SJCRH30 (cell line): ENCODE measurements at places on chromosomes 4 and X. TPM values are rescaled to one million over a fixed set of nuclear protein-coding genes. Genes with fewer than 3 reads are reported as not detected.

SULT1B1 gene
- 0.02 and 0.28 TPM in 2 replicates for total RNA-seq

GRCh38 chr4:156676116-156676851 lies 295.3 kb downstream of the PDGFC start:
- no peak for DNase-seq
- H3K27me3 ChIP-seq: no peaks in the 10 kb centered on the region
- no peak overlapping the region for H3K27ac ChIP-seq

- no peak overlapping the region for H3K4me3 ChIP-seq
- H3K36me3 ChIP-seq: no peaks in the 10 kb centered on the region
- H3K27ac ChIP-seq: no peak overlapping the region
- no peaks in the 10 kb centered on the region for H3K4me1 ChIP-seq
- DNase-seq: no peak
- H3K27me3 ChIP-seq: no peaks in the 10 kb centered on the region
Measured at GRCh38 chrX:69807400-69807799, 191.5 kb downstream of the EDA start.

ARMCX1 gene
- total RNA-seq: 71.7 and 81.5 TPM in 2 replicates

DNA sequence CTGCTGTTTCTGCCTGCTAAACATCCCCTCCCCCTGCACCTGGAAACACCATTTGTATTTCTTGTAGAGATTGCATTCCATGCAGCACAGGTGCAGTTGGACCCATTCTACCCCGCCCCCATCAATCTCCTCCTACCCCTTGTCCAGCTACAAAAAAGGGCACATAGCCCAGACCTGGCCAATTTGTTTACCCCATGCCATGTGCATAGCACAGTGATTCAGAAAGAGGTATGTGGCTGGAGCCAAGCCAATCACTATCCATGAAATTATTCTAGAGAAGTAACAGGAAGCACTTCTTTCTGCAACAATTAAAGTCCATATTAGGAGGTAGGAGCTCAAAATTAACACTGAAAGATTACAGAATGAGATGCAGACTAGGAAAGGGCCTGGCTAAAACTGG lies 20.2 kb upstream of the TMEM184C start:
- H3K4me3 ChIP-seq: no peak overlapping the region
- H3K27ac ChIP-seq: no peak overlapping the region
- no peaks in the 10 kb centered on the region for H3K36me3 ChIP-seq
- H3K4me1 ChIP-seq: no peaks in the 10 kb centered on the region; the same call in 1 of the 2 replicates
- no peaks in the 10 kb centered on the region for H3K27me3 ChIP-seq
- DNase-seq: peak; percentile 10

GRCh38 chr4:151202851-151203455 lies 74.0 kb upstream of the PRSS48 start:
- peaks cover 8% of the 10 kb centered on the region; the same call in 1 of the 2 replicates for H3K4me1 ChIP-seq
- 0 out of 2 replicates have a peak overlapping the region, but pooled peaks have one; percentile 11 for H3K27ac ChIP-seq
- peak overlapping the region; percentile 5; the same call in 1 of the 2 replicates for H3K4me3 ChIP-seq
- peak; percentile 44 for DNase-seq
- H3K36me3 ChIP-seq: no peaks in the 10 kb centered on the region

MAGEA1 gene
- not detected in 2 replicates for total RNA-seq

- H3K4me1 ChIP-seq: no peaks in the 10 kb centered on the region
- no peaks in the 10 kb centered on the region for H3K27me3 ChIP-seq
- H3K27ac ChIP-seq: no peak overlapping the region
- no peak overlapping the region for H3K4me3 ChIP-seq
- DNase-seq: no peak
- no peaks in the 10 kb centered on the region for H3K36me3 ChIP-seq
Measured at GRCh38 chrX:30219372-30219771, 4.0 kb downstream of the MAGEB2 start.

LRAT gene
- not detected in 2 replicates for total RNA-seq

SYTL4 gene
- not detected in 2 replicates for total RNA-seq

DNA sequence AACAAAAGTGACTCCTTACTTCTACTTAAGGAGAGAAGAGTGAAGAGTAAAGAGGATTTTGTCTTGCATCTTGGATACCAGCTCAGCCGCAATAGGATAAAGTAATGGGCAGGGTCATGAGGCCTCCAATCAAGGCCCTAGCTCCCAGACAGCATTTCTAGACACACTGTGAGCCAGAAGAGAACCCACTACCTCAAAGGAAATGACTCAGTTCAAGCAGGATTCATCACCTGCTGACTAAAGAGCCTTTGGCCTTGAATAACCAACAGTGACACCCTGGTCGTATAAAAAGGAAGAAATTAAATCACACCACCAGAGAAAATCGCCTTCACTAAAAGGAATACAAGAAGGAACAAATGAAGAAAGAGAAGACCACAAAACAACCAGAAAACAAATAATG lies 416.1 kb downstream of the PCDH18 start:
- no peak for DNase-seq
- no peaks in the 10 kb centered on the region for H3K27me3 ChIP-seq
- H3K4me1 ChIP-seq: no peaks in the 10 kb centered on the region
- H3K36me3 ChIP-seq: no peaks in the 10 kb centered on the region
- H3K27ac ChIP-seq: no peak overlapping the region

ETDA gene
- total RNA-seq: not detected in 2 replicates

GRCh38 chr4:112109360-112110058 lies 35.7 kb upstream of the FAM241A start:
- no peaks in the 10 kb centered on the region for H3K27me3 ChIP-seq
- no peak overlapping the region for H3K4me3 ChIP-seq
- no peaks in the 10 kb centered on the region for H3K36me3 ChIP-seq

ZNF141 gene
- total RNA-seq: 11.8 and 17.4 TPM in 2 replicates

PPBP gene
- total RNA-seq: not detected in 2 replicates

DNA sequence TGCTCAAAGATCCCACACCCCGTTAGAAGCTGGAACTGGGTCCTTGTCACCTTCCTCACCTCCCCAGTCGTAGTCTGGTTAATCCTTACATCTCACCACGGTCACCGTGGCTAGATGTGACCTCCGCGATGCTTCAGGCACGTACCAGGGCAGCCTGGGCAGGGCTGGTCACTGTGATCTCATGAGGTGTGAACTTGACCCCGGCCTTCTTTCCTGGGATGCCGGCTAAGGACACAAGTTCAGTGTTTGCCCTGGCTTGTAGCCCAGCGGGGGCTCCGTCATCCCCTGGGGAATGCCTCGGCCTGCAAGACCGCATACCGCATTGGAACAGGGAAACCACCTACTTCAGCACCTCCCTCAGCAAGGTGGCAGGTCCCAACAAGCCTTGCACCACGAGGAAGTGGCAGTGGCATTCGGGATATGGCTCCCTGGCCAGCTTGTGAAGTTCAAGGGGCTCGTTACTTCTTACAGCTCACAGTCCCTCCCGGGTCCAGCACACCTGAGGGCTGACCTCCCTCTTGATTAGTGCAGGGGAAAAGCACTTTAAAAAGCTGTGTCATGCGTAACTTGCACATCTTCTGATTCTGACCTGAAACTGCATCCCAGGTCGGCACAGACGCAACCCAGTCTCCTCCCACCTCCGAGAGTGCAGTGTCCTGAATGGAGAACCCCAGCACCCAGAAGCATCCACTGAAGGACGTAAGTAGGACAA lies 25.9 kb downstream of the NOP14 start:
- no peaks in the 10 kb centered on the region for H3K27me3 ChIP-seq
- H3K27ac ChIP-seq: no peak overlapping the region
- no peak overlapping the region for H3K4me3 ChIP-seq

DNA sequence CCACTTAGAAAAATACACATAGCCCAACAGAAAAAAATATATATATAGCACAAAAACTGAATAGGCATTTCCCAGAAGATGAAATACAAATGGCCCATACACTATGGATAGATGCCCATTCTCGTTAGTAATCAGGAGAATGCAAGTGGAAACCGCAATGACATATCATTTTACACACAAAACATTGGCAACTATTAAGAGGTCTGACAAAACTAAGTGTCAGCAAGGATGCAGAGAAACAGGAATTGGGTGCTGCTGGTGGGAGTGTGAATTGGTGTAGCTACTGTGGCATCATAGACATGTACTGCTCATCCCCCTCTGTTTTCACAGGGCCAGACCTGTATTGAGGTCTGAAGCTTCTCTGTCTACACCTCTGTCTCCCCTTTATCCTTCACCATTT lies 320.0 kb downstream of the IDS start:
- H3K27me3 ChIP-seq: no peaks in the 10 kb centered on the region
- no peak overlapping the region for H3K4me3 ChIP-seq
- H3K27ac ChIP-seq: no peak overlapping the region

SERTM2 gene
- 0.04 TPM in 1 of 2 replicates, not detected in the other for total RNA-seq

NSG1 gene
- not detected in 2 replicates for total RNA-seq

AADAT gene
- total RNA-seq: 10.9 and 13.3 TPM in 2 replicates

DNA sequence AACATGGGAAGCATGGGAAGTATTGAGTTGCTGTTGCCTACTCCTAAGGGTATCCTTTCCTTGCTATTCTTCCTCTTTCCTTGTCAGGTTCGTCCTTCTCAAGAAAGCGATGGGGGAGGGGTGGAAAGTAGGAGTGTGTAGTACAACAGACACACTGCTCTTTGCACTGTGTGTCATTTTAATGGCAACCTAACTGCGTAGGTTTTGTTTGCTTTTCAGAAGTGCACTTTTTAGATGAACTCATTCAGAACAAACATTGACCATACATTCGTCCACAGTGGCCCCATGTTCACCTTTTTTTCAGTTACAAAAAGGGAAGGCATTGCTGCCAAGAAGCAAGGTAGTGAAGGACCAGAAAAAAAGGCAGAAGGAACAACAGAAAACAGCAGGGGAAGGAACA lies 10.2 kb upstream of the YIPF6 start:
- no peaks in the 10 kb centered on the region for H3K36me3 ChIP-seq
- H3K4me3 ChIP-seq: no peak overlapping the region
- DNase-seq: no peak
- H3K27me3 ChIP-seq: no peaks in the 10 kb centered on the region
- no peaks in the 10 kb centered on the region; the same call in 1 of the 2 replicates for H3K4me1 ChIP-seq

DNA sequence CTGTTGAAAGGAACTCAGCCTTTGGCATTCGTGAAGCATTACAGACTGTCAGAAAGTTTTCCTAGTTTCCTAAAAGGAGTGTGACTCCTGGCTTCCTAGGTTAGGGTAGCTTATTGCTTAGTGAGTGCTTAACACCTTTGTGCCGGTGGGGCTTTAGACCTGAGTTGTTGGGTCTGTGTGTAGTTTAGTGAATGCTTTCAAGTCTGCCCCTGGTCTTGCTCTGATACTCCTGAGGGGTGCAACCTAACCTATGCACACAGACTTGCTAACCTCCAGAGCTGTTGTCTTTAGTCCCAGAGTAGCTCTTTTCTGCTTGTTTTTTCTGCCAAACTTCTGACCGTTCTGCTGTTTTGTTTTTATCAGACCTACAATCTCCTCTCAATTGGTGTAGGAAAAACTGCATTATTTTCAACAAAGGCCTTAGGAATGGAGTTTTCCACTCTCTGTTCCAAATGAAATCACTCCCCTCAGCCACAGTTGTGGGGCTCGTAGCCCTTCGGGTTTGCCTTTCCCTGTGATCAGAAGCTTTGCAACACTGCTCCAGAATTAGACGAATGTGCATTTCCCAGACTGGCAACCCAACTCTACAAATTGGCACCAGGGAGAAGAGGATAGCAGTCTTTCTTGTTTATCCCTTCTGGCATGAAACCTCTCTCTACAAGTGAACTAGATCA lies 1399.1 kb upstream of the PCDH7 start:
- H3K4me1 ChIP-seq: no peaks in the 10 kb centered on the region
- no peak overlapping the region for H3K4me3 ChIP-seq
- no peaks in the 10 kb centered on the region for H3K27me3 ChIP-seq
- no peak for DNase-seq
- no peaks in the 10 kb centered on the region for H3K36me3 ChIP-seq

GRCh38 chrX:11666164-11666563 lies 444 bp upstream of the ARHGAP6 start:
- H3K36me3 ChIP-seq: no peaks in the 10 kb centered on the region
- peak; percentile 84 for DNase-seq
- H3K27ac ChIP-seq: peak overlapping the region; percentile 10; the same call in 1 of the 2 replicates
- H3K4me3 ChIP-seq: peak overlapping the region; percentile 64
- H3K27me3 ChIP-seq: no peaks in the 10 kb centered on the region

TMSB15C gene
- total RNA-seq: 3.0 and 5.7 TPM in 2 replicates

DNA sequence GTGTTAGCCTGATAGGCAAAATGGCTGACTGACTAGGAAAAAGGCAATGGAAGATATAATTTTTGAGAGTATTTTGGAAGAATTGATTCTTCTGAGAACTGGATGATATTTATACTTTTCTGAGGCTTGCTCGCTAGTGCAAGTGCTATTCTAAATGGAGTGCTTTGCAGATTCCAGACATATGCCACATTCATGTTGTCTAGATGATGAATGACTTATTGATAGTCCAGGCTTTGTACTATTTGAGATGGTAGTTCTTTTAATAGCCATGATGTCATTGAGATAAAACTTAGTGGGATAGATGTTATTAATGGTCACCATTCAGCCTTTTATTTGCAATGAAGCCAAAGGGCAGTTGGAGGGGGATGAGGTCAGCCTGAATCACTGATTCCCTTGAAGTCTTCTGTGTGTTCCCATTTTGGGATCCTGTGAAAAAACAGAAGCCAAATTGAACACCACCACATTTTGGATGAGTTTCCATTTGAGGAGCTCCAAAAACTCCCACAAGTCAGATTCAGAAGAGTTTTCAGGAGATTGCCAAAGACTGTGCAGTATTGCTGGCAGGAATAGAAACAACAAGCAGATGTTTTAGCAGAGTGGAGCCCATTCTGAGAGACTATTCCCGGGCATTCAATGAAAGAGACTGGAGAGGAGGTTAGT lies 184.1 kb downstream of the IL1RAPL2 start:
- no peak overlapping the region for H3K4me3 ChIP-seq
- no peaks in the 10 kb centered on the region for H3K4me1 ChIP-seq
- DNase-seq: no peak
- H3K36me3 ChIP-seq: no peaks in the 10 kb centered on the region
- no peak overlapping the region for H3K27ac ChIP-seq

TMPRSS11B gene
- total RNA-seq: not detected in 2 replicates

SLC10A3 gene
- 13.2 and 13.7 TPM in 2 replicates for total RNA-seq

- no peak for DNase-seq
- no peaks in the 10 kb centered on the region for H3K27me3 ChIP-seq
- no peak overlapping the region for H3K4me3 ChIP-seq
Measured at GRCh38 chr4:40180356-40180755, 16.5 kb upstream of the RHOH start.

FGB gene
- total RNA-seq: not detected in 2 replicates

HSFX1 gene
- 0.23 and 0.77 TPM in 2 replicates for total RNA-seq

GRCh38 chr4:34289489-34289888 lies 1954.8 kb downstream of the ARAP2 start:
- H3K4me3 ChIP-seq: no peak overlapping the region
- DNase-seq: no peak
- H3K4me1 ChIP-seq: no peaks in the 10 kb centered on the region
- no peaks in the 10 kb centered on the region for H3K36me3 ChIP-seq

- peak overlapping the region; percentile 31; the same call in 1 of the 2 replicates for H3K27ac ChIP-seq
- no peaks in the 10 kb centered on the region for H3K36me3 ChIP-seq
- H3K27me3 ChIP-seq: no peaks in the 10 kb centered on the region; the same call in 1 of the 2 replicates
- peaks cover 20% of the 10 kb centered on the region for H3K4me1 ChIP-seq
Measured at GRCh38 chr4:67765401-67765800, 11.2 kb upstream of the GNRHR start.

- H3K27ac ChIP-seq: no peak overlapping the region
- H3K36me3 ChIP-seq: no peaks in the 10 kb centered on the region
- H3K4me1 ChIP-seq: no peaks in the 10 kb centered on the region
- H3K4me3 ChIP-seq: no peak overlapping the region
- H3K27me3 ChIP-seq: no peaks in the 10 kb centered on the region
Measured at GRCh38 chrX:102835504-102836146, 101.4 kb upstream of the RAB40AL start.

SEPTIN6 gene
- 70.9 and 73.8 TPM in 2 replicates for total RNA-seq

SPATA4 gene
- total RNA-seq: 0.06 and 0.56 TPM in 2 replicates
